ENCODE measurements at places on chromosomes 4 and X. TPM values are rescaled to one million over a fixed set of nuclear protein-coding genes. Genes with fewer than 3 reads are reported as not detected.

- no peak for DNase-seq
Observed at GRCh38 chrX:31931225-31931624, 859.4 kb upstream of the FTHL17 start.

- no peak for DNase-seq
Observed at GRCh38 chrX:32987142-32987541, 224.2 kb downstream of the DMD start.

DNA sequence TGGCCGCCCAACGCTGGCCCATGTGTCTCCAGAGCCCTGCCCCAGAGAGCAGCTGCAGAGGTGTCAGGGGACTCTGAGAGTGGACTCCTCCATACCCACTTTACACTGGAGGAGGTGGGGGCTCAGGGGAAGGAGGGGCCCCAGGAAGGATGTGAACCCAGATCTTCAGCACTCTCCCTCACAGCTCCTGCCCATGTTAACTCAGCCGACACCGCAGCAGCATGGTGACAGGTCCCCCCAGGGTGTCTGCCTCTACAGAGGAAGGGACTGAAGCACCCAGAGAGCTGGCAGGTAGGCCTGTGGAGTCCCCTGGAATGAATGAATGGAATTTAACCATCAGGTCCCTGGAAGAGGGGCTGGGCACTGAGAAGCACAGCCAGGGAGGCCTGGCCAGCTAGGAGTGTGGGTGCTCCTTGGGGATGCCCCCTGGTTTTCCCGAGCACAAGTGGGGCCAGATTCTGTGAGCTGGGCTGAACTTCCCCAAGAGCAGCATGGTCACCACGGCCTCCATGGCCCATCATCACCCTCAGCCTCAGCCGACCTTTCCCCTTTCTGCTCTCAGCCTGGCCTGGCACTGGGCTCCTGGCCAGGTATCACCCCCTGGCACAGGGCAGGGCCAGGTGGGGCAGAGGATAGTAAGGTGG lies 21.9 kb downstream of the SH3BP2 start:
- no peak for DNase-seq

FDCSP gene
- 0.58 TPM for polyA plus RNA-seq

NWD2 gene
- polyA plus RNA-seq: 0.23 TPM

Data from left kidney (tissue), 8 donors.